Liver (tissue), 10 donors: ENCODE measurements at places on chromosomes 4 and X. TPM values are rescaled to one million over a fixed set of nuclear protein-coding genes. Genes with fewer than 3 reads are reported as not detected.

GPC3 gene
- total RNA-seq = 1,133 TPM

- H3K4me3 ChIP-seq = no peak overlapping the region
- no peak for DNase-seq
- H3K36me3 ChIP-seq = peaks cover 38% of the 10 kb centered on the region
- no peaks in the 10 kb centered on the region for H3K4me1 ChIP-seq
- no peak overlapping the region for H3K27ac ChIP-seq
- no peaks in the 10 kb centered on the region for H3K27me3 ChIP-seq
Observed at GRCh38 chr4:84691170-84691691, 108.3 kb downstream of the CDS1 start.

TCEANC gene
- total RNA-seq = 5.7 TPM

GRCh38 chrX:21996872-21997455, 35.2 kb upstream of the PHEX start:
- no peak overlapping the region for H3K4me3 ChIP-seq
- H3K27me3 ChIP-seq = no peaks in the 10 kb centered on the region
- no peak for DNase-seq

GRCh38 chr4:16715482-16715881, 183.0 kb downstream of the LDB2 start:
- no peak overlapping the region for H3K27ac ChIP-seq
- no peaks in the 10 kb centered on the region for H3K27me3 ChIP-seq
- H3K36me3 ChIP-seq = no peaks in the 10 kb centered on the region
- no peaks in the 10 kb centered on the region for H3K4me1 ChIP-seq
- H3K4me3 ChIP-seq = no peak overlapping the region

- DNase-seq = no peak
- H3K27ac ChIP-seq = peak overlapping the region; percentile 93
- H3K4me3 ChIP-seq = peak overlapping the region; percentile 59
- H3K27me3 ChIP-seq = no peaks in the 10 kb centered on the region
Observed at GRCh38 chrX:115562480-115562847, 1.5 kb downstream of the PLS3 start.

GRCh38 chr4:110268790-110269189, 70.4 kb upstream of the ELOVL6 start:
- H3K27me3 ChIP-seq = no peaks in the 10 kb centered on the region
- H3K4me3 ChIP-seq = no peak overlapping the region
